ENCODE measurements at places on chromosomes 16 and 17. TPM values are rescaled to one million over a fixed set of nuclear protein-coding genes. Genes with fewer than 3 reads are reported as not detected.

DNA sequence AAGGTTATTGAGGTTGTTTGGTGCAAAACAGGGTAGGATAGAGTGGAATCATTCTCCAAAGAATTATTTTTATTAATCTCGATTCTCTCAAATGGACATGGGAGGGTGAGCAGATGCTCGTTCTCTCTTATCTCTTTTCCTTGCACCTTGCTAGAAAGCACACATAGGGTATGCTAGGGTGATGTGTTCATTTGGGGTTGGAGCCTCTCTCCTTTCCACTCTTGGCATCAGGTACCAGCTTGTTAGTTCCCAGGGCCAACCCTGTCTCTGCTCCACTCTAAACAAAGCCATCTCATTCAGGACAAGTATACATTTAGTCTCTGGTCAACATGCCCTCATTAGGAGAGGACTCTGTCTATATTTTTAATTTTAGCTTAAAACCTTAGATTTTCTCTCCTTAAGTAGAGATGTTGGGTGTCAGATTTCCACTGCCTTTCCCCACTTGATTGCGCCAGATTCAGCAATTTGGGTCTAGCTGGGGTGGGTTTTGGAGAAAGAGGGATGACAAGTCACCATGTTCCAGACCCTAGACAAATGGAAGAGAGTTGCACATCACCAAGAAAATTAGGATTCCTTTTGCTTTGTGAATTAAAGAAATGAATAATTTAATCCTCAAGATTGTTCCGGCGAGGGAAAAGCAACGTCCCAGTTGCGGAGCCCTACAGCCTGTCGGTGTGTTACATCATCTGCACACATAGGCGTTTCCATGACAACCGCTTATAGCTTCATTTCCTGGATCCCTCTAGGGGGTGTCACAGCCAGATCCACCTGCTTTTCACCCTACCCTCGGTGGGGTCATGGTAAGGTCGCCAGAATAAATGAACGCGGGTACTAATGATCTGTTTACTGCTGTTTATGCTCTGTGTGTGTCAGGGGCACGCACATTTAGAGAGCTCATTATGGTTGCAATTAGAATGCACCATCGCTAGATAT lies 41.6 kb downstream of the SNX11 start:
- peaks cover 5% of the 10 kb centered on the region for H3K4me1 ChIP-seq
- peaks cover 25% of the 10 kb centered on the region for H3K27me3 ChIP-seq
- DNase-seq = no peak
- no peaks in the 10 kb centered on the region for H3K36me3 ChIP-seq

GRCh38 chr17:39671651-39672521 lies 3.6 kb downstream of the PNMT start:
- H3K4me1 ChIP-seq = peaks cover 21% of the 10 kb centered on the region
- no peak overlapping the region for H3K27ac ChIP-seq
- no peaks in the 10 kb centered on the region for H3K27me3 ChIP-seq
- H3K4me3 ChIP-seq = no peak overlapping the region

DNA sequence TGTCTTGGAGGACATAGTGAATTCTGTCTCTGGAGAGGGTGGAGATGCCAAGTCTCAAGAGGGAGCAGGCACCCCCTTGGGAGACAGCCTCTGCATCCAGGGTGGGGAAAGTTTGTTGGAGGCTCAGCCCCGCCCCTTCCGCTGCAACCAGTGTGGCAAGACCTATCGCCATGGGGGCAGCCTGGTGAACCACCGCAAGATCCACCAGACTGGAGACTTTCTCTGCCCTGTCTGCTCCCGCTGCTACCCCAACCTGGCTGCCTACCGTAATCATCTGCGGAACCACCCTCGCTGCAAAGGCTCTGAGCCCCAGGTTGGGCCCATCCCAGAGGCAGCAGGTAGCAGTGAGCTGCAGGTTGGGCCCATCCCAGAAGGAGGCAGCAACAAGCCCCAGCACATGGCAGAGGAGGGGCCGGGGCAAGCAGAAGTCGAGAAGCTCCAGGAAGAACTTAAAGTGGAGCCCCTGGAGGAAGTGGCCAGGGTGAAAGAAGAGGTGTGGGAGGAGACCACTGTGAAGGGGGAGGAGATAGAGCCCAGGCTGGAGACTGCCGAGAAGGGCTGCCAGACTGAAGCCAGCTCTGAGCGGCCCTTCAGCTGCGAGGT lies 5.2 kb downstream of the ZNF646 start:
- H3K27me3 ChIP-seq = no peaks in the 10 kb centered on the region
- H3K36me3 ChIP-seq = peaks cover 42% of the 10 kb centered on the region
- no peak overlapping the region for H3K4me3 ChIP-seq
- no peak for DNase-seq
- H3K27ac ChIP-seq = no peak overlapping the region

DNA sequence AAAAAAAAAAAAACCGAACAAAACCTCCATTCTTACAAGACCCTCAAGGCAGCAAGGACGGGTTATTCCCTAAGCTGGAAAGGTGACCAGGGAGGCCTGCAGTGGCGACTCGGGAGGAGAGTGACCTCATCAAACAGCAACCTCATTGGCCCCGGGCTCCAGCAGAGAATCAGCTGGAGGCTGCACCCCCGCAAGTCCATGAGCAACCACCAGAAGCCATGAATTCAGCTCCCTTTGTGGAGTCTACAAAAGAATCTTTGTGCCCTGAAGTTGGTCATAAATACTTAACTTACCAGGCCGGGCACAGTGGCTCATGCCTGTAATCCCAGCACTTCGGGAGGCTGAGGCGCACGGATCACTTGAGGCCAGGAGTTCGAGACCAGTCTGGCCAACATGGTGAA lies 80.9 kb upstream of the CREBBP start:
- H3K36me3 ChIP-seq = no peaks in the 10 kb centered on the region
- peak overlapping the region; percentile 49 for H3K27ac ChIP-seq
- 0 out of 2 replicates have a peak, but pooled peaks cover 4% of the 10 kb centered on the region for H3K27me3 ChIP-seq
- H3K4me3 ChIP-seq = peak overlapping the region; percentile 48
- DNase-seq = no peak
- peaks cover 10% of the 10 kb centered on the region for H3K4me1 ChIP-seq

DNA sequence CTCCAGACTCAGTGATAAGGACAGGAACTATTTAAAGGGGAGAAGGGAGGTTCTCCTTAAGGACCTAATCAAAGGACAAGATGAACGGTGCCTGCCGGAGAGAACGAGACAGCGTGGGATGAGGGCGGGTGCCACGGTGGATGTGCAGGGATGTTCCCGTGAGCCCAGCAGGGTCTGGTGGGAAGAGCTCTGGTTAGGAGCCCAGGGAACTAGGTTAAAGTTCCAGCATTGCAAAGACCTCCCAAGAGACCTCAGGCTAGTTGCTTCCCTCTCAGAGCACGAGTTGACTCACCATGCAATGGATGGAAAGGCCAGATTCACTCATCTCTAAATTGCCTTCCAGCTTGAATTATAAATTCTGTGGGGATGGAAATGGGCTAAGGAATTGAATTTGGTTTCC lies 14.7 kb downstream of the CCR7 start:
- H3K27me3 ChIP-seq = no peaks in the 10 kb centered on the region
- peaks cover 6% of the 10 kb centered on the region for H3K4me1 ChIP-seq
- no peak overlapping the region for H3K4me3 ChIP-seq
- no peaks in the 10 kb centered on the region for H3K36me3 ChIP-seq

DNA sequence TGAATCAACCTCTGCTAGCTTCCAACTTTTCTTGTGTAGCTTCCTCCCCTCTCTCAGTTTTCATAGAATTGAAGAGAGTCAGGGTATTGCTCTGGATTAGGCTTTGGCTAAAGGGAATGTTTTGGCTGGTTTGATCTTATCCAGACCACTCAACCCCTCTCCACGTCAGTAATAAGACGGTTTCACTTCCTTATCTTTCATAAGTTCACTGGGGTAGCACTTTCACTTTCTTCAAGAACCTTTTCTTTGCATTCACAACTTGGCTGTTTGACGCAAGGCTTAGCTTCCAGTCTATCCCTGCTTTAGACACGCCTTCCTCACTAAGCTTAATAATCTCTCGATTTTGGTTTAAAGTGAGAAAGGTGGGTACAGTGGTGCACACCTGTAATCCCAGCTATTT lies 29.7 kb upstream of the OR1A2 start:
- no peak overlapping the region for H3K4me3 ChIP-seq
- peaks cover 43% of the 10 kb centered on the region for H3K27me3 ChIP-seq
- no peaks in the 10 kb centered on the region for H3K36me3 ChIP-seq
- no peaks in the 10 kb centered on the region for H3K4me1 ChIP-seq

The SHBG gene
- total RNA-seq = not detected

Data from HCT116 (cell line).